ENCODE measurements at places on chromosomes 2 and 18.

DNA sequence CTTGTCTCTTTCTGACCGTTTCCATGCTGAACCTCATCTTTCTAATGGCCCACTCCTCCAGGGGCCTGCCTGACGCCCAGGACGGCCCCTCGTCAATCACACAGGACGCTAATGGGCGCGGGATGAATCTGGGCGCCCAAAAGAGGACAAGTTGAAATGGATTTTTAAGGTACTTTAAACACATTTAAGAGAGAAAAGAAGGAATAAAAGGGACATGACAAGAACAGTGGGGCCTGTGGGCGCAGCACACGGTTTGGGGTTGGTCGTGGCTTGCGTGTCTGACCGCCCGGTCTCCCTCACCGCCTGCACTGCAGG lies 607 bp upstream of the UBE2F start:
- no peak for DNase-seq

- no peak for DNase-seq
Measured at GRCh38 chr2:215727507-215728503, 285.5 kb downstream of the MREG start.

DNA sequence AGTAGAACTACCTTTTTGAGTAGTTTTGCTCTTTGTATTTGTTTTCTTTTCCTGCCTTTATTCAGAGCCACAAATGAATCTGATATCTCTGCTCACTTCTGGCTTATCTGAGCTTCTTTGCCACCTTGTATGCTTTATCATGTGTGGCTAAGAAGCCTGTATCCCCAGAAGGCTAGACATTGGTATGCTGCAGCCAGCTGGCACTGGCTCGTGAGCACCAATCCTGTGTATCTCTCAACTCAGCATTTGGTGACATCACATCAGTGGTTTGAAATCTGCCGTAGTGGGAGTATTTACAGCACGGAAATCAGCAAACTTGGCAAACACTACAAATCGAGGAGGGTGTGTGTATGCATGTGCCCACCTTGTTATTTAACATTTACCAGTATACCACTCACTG lies 183.7 kb upstream of the LHCGR start:
- DNase-seq = no peak

GRCh38 chr2:19542796-19543662 lies 184.6 kb upstream of the OSR1 start:
- no peak for DNase-seq

DNA sequence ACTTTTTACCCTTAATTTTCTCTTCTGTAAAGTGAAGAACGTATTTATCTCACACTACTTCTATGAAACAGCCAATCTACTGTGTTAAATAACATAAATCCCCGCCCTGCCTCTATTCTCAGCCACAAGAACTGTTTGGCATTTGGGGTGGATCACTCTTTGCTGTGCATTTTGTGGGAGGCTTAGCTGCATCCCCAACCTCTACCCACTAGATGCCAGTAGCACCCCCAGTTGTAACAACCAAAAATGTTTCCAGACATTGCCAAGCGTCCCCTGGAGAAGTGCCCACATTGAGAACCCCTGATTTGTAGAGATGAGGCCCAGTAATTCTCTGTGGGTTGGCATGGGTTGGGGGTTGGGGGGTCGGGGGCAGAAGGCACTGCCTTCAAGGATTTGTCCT lies 94.7 kb upstream of the BOD1L2 start:
- no peak for DNase-seq

GRCh38 chr2:9548506-9548905 lies 7.1 kb downstream of the ADAM17 start:
- no peak for DNase-seq

- no peak for DNase-seq
Measured at GRCh38 chr2:47205576-47206141, 50.6 kb upstream of the STPG4 start.

DNA sequence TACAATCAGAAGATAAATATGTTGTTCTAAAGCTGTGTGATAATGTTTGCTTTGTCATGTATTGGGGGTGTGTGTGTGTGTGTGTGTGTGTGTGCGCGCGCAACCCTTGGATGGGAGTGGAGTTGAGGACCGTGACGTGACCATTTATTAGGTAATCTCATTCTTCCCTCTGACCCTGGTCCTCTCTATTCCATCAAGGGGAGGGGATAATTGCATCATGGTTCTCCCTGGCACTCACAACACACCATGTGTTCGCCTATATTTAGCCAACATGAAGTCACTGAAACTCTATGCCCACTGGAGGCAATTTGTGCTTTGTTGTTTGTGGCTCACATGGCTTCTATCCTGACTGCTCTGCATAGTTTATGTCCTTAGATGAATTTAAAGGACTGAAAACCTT lies 79.8 kb upstream of the LRPPRC start:
- DNase-seq = no peak

DNA sequence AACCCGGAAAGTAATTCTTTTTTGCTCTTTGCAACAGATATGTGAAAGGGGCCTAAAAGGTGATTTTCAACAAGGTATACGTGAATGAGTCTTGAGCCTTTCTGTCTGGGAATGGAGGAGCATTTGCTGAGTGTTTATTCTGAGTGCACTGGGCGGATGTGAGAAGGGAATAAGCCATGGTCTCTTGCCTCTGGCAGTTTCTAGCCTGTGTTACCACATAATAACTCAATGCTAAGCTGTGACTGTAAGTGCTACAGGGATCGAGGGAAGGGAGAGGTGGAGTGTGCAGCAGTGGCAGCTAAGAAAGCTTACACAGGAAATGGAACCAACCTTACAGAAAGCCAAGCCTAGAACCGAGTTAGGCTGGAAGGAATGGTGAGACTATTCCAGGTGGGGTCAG lies 444.3 kb downstream of the SLC4A3 start:
- DNase-seq = no peak

DNA sequence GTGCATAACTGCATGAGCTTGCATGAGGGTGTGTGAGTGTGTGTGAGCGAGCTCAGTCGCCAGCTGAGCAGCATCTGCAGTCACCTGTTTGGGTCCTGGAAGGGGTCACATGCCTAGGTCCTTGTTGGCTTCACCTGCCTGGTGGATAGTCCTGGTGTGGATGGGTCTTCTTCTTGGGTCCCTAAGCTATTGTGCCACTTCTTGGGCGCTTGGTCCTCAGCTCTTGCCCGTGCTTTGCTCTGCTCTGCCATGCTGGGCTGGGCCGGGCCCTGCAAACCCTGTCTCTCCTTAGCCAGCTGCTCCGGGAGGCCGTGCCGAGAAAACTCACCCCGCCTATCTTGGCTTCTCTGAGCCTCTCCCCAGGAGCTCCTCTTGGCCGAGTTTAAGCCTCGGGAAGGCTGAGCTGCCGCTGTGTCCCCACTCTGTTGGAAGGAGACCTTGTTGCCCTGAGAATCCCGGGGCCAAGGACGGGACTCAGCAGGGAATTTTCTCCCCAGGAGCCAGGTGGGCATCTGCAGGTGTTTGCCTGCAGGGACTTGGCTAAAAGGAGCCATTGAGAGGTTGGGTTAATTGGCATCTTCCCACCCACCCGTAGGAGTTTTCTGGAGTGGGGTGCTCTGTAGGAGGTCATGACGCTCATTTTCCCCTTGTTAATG lies 300.8 kb downstream of the NDUFA10 start:
- no peak for DNase-seq

DNA sequence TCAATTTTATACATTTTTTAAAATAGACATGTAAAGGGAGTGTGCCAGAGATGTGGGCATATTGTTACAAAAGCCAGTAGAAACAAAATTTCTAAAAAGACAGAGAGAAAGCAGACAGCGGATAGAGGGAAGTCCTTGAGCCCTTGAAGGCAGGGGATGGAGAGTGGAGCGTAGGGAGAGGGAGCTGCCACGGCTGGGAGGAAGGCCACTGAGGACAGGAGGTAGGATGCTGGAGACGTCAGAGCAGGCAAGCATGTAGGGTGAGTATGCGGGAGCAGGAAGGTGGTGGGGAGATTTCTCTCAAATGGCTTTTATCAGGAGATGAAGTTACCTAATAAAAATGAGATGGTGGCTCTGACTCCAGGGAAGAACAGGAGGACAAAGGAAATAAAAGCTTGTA lies 24.0 kb upstream of the NCL start:
- DNase-seq = no peak

GRCh38 chr2:153890576-153890975 lies 18.9 kb downstream of the GALNT13 start:
- no peak for DNase-seq

- DNase-seq = no peak
Measured at GRCh38 chr2:85926931-85927661, 38.3 kb upstream of the ST3GAL5 start.

All from NCI-H510A treated with DMSO at 0.1 percent for 48 hours (cell line).